ENCODE measurements at places on chromosomes 4 and X. TPM values are rescaled to one million over a fixed set of nuclear protein-coding genes. Genes with fewer than 3 reads are reported as not detected.

Gene SMIM10
- 0.38 TPM for total RNA-seq

Gene MTTP
- 0.15 TPM for total RNA-seq

Gene ADAMTS3
- not detected for total RNA-seq

Gene CYSLTR1
- 15.7 TPM for total RNA-seq

DNA sequence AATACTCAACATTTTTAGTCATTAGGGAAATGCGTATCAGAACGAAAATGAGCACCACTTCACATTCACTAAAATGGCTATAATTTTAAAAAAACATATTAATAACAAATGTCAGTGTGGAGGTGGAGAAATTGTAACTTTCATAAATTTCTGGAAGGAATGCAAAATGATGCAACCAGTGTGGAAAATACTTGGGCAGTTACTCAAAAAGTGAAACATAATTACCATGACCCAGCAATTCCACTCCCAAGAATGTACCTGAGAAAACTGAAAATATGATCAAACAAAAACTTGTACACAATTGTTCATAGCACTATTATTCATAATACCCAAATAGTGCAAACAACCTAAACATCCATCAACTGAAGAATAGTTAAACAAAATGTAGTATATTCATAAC is 76.1 kb upstream of the FAM241A start:
- no peak overlapping the region for H3K4me3 ChIP-seq
- no peaks in the 10 kb centered on the region for H3K4me1 ChIP-seq
- DNase-seq = no peak
- H3K27ac ChIP-seq = no peak overlapping the region

DNA sequence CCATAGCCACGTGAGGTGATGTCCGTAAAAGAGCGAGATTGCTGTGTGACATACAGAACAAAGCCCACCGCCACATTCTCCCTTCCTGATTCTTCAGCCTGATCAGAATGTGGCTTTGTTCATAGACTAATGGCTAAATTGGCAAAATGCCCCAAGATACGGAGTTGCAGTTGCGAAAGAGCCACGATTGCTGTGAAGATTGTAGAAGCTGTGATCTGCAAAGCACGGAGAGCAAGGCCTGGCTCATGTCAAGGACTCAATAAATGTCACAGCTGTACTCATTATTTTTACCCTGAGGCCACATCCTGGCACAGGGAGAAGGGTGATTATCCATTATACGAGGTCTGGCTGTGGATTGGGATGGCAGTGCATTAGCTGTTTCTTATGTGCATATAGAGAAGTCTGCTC is 34.2 kb downstream of the ARSD start:
- DNase-seq = no peak
- no peaks in the 10 kb centered on the region for H3K27me3 ChIP-seq
- H3K36me3 ChIP-seq = no peaks in the 10 kb centered on the region
- H3K4me3 ChIP-seq = no peak overlapping the region
- H3K4me1 ChIP-seq = peaks cover 17% of the 10 kb centered on the region
- H3K27ac ChIP-seq = no peak overlapping the region

- no peaks in the 10 kb centered on the region for H3K36me3 ChIP-seq
- DNase-seq = no peak
- no peak overlapping the region for H3K27ac ChIP-seq
- H3K4me1 ChIP-seq = no peaks in the 10 kb centered on the region
- H3K4me3 ChIP-seq = no peak overlapping the region
- no peaks in the 10 kb centered on the region for H3K27me3 ChIP-seq
These were observed 12.8 kb upstream of the LIMCH1 start for GRCh38 chr4:41525129-41525528.

DNA sequence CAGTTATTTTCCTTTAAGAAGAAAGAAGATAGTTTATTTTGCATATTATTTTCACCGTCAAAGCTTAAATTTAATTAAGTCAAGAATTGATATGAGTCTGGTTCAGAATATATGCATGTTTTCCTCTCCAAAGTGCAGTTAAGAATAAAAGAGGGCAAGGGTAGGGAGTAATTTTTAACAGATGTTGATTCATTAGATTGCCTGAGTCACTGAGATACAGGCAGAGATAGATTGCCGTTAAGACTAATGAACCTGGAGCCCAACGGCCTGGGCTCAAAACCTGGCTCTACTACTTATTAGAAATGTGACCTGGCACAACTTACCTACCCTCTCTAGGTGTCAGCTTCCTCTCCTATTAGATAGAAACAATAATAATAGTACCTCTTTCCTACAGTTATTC is 1037.4 kb upstream of the PABPC4L start:
- no peaks in the 10 kb centered on the region for H3K36me3 ChIP-seq
- H3K27ac ChIP-seq = no peak overlapping the region
- DNase-seq = no peak
- H3K4me3 ChIP-seq = no peak overlapping the region
- no peaks in the 10 kb centered on the region for H3K4me1 ChIP-seq
- no peaks in the 10 kb centered on the region for H3K27me3 ChIP-seq

- H3K27ac ChIP-seq = no peak overlapping the region
- H3K4me3 ChIP-seq = no peak overlapping the region
- H3K36me3 ChIP-seq = peaks cover 8% of the 10 kb centered on the region
- no peak for DNase-seq
- peaks cover 9% of the 10 kb centered on the region for H3K4me1 ChIP-seq
These were observed 4.1 kb downstream of the PCDH7 start for GRCh38 chr4:30724247-30724646.

- no peak overlapping the region for H3K4me3 ChIP-seq
- no peaks in the 10 kb centered on the region for H3K27me3 ChIP-seq
- H3K27ac ChIP-seq = no peak overlapping the region
- DNase-seq = no peak
These were observed 36.9 kb downstream of the AMMECR1 start for GRCh38 chrX:110280954-110281353.

DNA sequence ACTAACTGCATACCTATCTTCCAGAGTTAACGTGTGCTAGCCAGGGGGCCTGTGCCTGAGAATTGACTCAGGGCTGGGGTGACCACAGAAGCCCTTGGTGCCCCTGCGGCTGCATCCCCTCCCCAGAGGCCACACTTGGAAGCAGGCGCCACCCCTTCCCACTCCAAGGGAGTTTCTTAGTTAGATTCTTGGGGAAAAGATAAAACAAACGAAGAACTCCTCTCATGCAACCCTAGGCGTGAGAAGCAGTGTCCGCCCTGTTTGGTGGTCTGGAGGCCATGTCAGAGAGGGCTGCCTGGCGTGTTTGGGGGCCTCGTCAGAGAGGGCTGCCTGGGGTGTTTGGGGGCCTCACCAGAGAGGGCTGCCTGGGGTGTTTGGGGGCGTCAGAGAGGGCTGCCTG is 50.3 kb upstream of the HGFAC start:
- H3K36me3 ChIP-seq = no peaks in the 10 kb centered on the region
- DNase-seq = no peak
- H3K27ac ChIP-seq = no peak overlapping the region
- peaks cover 1% of the 10 kb centered on the region for H3K27me3 ChIP-seq
- H3K4me3 ChIP-seq = no peak overlapping the region

DNA sequence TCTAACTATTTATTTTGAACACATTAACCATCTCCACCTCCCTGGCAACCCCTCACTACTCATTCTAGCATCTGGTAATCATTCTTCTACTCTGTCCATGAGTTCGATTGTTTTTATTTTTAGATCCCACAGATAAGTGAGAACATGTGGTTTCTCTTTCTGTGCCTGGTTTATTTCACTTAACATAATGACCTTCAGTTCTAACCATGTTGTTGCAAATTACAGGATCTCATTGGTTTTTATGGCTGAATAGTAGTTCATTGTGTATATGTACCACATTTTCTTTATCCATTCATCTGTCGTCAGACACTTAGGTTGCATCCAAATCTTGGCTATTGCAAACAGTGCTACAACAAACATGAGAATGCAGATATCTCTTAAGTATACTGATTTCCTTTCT is 33.4 kb upstream of the FAM47B start:
- no peak for DNase-seq
- no peak overlapping the region for H3K4me3 ChIP-seq
- H3K36me3 ChIP-seq = no peaks in the 10 kb centered on the region
- no peaks in the 10 kb centered on the region for H3K27me3 ChIP-seq
- no peaks in the 10 kb centered on the region for H3K4me1 ChIP-seq

DNA sequence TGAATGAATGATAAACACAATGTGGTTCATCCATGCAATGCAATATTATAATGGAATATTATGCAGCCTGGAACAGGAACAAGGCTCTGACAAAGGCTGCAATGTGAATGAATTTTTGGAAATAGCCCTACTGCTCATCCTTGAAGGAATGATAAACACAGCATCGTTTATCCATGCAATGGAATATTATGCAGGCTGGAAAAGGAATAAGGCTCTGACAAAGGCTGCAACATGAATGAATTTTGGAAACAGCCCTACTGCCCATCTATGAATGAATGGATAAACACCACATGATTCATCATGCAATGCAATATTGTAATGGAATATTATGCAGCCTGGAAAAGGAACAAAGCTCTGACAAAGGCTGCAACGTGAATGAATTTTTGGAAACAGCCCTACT is 159.4 kb downstream of the CRLF2 start:
- no peaks in the 10 kb centered on the region for H3K27me3 ChIP-seq
- peaks cover 3% of the 10 kb centered on the region for H3K36me3 ChIP-seq
- H3K4me1 ChIP-seq = no peaks in the 10 kb centered on the region

- DNase-seq = no peak
- H3K27ac ChIP-seq = no peak overlapping the region
- no peak overlapping the region for H3K4me3 ChIP-seq
- no peaks in the 10 kb centered on the region for H3K36me3 ChIP-seq
- peaks cover 7% of the 10 kb centered on the region for H3K27me3 ChIP-seq
- no peaks in the 10 kb centered on the region for H3K4me1 ChIP-seq
These were observed 54.2 kb downstream of the C4orf50 start for GRCh38 chr4:5964030-5964429.

GRCh38 chrX:149471397-149471796 is 33.7 kb downstream of the IDS start:
- no peaks in the 10 kb centered on the region for H3K36me3 ChIP-seq
- no peaks in the 10 kb centered on the region for H3K4me1 ChIP-seq
- DNase-seq = no peak
- no peak overlapping the region for H3K27ac ChIP-seq

DNA sequence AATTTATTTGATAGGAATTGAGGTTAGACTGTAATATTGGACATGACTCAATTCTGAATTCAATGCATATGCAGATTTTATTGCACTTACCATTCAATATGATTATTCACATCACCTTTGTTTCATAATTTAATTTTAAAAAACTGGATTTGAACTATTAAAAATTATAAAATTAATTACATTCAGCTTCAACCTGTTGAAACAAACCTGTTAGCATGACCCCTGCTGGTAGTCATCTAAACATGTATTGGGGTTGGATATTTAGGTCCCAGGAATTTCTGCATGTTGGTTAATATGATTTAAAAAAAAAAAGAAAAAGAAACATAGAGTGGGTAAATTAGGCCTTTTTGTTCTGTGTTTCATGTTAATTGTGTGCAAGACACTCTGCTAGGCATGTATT is 85.9 kb downstream of the ARSJ start:
- no peak overlapping the region for H3K4me3 ChIP-seq
- no peaks in the 10 kb centered on the region for H3K27me3 ChIP-seq
- no peaks in the 10 kb centered on the region for H3K4me1 ChIP-seq
- DNase-seq = no peak
- H3K36me3 ChIP-seq = no peaks in the 10 kb centered on the region
- H3K27ac ChIP-seq = no peak overlapping the region

- H3K36me3 ChIP-seq = no peaks in the 10 kb centered on the region
- no peak overlapping the region for H3K4me3 ChIP-seq
- H3K4me1 ChIP-seq = no peaks in the 10 kb centered on the region
- H3K27ac ChIP-seq = no peak overlapping the region
These were observed 20.6 kb upstream of the SUPT20HL2 start for GRCh38 chrX:24334461-24334860.

DNA sequence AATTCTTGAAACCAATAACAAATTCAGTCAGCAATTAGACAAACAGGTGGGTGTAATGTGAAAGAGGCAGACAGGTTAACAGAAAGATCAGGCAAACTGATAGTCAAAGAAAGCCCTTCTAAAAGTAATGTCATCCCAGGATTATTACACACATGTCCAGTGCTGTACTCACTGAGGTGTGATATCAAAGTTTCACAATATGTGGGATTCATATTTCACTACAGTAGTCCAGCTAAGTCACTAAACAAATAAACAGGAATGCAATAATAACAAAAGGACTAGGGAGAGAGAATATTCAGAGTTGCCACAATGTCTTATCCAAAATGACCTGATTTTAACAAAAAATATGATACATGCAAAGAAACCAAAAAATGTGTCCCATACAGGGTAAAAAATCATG is 787.5 kb downstream of the FSTL5 start:
- no peaks in the 10 kb centered on the region for H3K27me3 ChIP-seq
- no peak overlapping the region for H3K27ac ChIP-seq
- no peak for DNase-seq
- H3K4me1 ChIP-seq = no peaks in the 10 kb centered on the region
- no peak overlapping the region for H3K4me3 ChIP-seq
- H3K36me3 ChIP-seq = no peaks in the 10 kb centered on the region

- no peaks in the 10 kb centered on the region for H3K4me1 ChIP-seq
- no peaks in the 10 kb centered on the region for H3K27me3 ChIP-seq
- DNase-seq = no peak
- no peak overlapping the region for H3K4me3 ChIP-seq
- H3K36me3 ChIP-seq = no peaks in the 10 kb centered on the region
These were observed 249.1 kb downstream of the RPA4 start for GRCh38 chrX:97132664-97133415.

GRCh38 chrX:24020306-24020876 is 6.6 kb downstream of the KLHL15 start:
- H3K4me1 ChIP-seq = peaks cover 37% of the 10 kb centered on the region
- H3K4me3 ChIP-seq = peak overlapping the region; percentile 14
- H3K27ac ChIP-seq = peak overlapping the region; percentile 52
- no peaks in the 10 kb centered on the region for H3K27me3 ChIP-seq

- peaks cover 14% of the 10 kb centered on the region for H3K4me1 ChIP-seq
- peak overlapping the region; percentile 50 for H3K4me3 ChIP-seq
- no peak for DNase-seq
- no peak overlapping the region for H3K27ac ChIP-seq
- no peaks in the 10 kb centered on the region for H3K36me3 ChIP-seq
These were observed 391 bp upstream of the PHKA1 start for GRCh38 chrX:72714478-72714916.

DNA sequence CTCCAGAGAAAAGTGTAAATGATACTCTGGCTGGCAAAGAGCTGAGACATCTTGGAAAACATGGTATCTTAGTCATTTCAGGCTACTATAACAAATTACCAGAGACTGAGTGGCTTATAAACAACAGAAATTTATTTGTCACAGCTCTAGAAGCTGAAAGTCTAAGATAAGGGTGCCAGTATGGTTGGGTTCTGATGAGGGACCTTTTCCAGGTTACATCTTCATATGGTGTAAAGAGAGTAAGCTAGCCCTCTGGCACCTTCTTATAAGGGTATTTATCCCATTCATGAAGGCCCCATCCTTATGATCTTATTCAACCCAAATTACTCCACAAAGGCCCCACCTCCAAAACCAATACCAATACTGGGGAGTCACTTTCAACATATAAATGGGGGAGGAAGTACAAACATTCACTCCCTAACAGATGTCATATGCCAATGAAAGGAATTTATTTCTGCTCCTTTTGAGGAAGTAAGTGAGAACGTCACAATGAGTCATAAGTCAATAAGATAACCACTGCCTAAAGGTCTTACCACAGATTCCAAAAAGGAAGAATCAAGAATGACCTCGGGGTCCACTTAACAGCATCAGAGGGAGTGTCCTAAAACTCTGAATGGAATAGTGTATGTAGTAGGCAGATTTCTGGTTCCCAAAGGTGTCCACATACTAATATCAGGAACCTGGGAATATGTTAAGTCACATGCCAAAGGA is 246.6 kb downstream of the OPHN1 start:
- H3K4me1 ChIP-seq = peaks cover 26% of the 10 kb centered on the region
- no peak for DNase-seq
- H3K27ac ChIP-seq = no peak overlapping the region
- H3K27me3 ChIP-seq = no peaks in the 10 kb centered on the region
- H3K36me3 ChIP-seq = peaks cover 6% of the 10 kb centered on the region
